Anterior cingulate cortex (tissue), 58 donors: ENCODE measurements at places on chromosomes 16 and 17.

- DNase-seq = no peak
Observed at GRCh38 chr17:74165797-74166365, 37.6 kb upstream of the RPL38 start.

- no peak for DNase-seq
Observed at GRCh38 chr17:18182110-18182977, 1.3 kb upstream of the ALKBH5 start.

DNA sequence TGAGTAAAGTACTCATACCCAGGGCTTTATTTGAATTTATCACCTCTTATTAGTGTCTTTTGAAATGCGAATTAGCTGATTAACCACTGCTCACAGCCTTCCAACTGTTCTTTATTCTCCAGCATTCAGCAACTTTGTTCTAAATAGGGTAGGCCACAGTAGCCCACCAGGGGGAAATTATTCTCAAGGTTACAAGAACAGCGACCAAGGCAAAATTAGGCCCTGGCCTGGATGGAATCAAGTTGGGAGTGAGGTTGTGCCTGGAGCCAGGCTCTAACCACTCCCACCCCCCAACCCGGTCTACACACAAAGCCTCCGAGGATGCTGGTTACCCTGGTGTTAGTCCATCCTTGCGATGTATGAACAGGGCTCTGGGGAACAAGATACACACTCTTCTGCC lies 245.5 kb downstream of the STX8 start:
- DNase-seq = peak; percentile 39

DNA sequence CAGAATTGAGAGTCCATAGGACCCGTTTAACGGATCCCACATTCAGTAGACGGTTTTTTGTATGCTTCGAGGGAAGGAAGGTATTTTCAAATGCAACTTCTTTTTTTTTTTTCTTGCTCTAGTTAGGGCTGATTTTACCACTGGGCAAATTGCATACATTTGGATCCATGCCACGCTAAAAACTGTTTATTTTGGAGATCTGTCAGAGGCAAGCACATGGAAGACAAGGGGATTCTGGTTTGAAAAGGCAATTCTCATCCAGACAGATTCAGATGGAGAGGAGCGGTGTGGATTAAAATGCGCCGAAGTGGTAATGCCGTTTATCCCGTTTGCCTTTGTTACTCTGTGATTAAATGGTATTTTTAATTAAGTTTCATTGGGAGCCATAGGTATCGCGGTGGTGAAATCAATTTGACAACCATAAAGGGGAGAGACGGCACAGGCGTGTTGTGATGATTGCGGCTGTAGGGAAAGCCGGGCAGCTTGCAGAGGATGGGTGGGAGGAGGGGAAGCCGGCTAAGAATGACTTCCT lies 170.4 kb downstream of the IRX3 start:
- no peak for DNase-seq

GRCh38 chr16:68083861-68084503 lies 1.2 kb upstream of the NFATC3 start:
- no peak for DNase-seq

DNA sequence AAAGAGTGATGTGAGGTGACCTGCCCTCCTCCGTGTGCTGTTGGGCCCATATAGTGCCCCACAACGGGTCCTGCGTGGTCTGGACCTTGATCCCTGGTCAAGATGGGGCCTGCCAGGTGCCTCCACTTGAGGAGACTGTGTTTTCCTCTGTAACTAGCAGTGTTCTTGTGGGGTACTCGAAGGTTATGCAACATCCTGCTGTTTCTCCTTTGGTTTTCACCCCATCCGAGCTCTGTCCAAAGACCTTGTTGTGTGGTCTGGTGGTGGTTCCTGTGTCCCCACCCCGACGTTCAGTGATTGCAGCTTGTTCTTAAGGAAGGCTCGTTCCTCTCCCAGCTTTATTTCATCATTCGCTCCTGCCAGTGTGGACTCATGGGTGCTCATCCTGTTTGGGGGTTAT lies 38.7 kb upstream of the ZNF750 start:
- DNase-seq = no peak

DNA sequence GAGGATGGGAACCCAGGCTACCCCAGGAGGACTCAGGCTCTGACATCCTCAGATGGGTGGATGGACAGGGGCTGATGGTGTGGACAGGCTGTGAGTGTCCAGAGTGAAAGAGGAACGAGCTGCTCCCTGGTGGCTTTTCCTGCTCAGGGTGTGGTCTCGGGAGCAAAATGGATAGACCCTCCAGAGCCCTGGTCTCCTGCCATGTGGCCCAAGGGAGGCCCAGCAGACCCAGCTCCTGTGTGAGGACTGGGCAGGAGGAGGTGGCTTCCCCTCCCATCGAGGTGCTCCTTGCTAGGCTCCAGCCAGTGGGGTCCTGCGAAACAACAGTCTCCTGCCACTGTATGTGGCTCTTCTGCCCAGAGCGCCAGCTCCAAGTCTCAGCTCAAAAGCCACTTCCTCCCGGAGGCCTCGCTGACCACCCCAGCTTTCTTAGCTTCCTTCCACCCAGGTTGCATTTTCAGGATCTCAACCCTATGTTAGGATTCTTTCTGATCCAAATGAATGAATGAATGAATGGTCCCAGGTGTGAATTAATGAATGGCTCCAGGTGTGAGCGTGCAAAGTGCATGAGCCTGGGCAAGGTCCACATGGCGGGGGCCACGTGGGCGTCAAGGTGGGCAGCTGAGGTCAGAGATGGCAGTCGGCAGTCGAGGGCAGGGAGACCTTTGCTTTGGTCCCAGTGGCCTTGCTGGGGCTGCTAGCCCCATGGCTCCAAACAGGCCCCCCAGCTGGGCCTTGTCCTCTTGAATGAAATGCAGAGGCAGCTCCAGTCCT lies 120.3 kb upstream of the CIBAR2 start:
- DNase-seq = no peak

DNA sequence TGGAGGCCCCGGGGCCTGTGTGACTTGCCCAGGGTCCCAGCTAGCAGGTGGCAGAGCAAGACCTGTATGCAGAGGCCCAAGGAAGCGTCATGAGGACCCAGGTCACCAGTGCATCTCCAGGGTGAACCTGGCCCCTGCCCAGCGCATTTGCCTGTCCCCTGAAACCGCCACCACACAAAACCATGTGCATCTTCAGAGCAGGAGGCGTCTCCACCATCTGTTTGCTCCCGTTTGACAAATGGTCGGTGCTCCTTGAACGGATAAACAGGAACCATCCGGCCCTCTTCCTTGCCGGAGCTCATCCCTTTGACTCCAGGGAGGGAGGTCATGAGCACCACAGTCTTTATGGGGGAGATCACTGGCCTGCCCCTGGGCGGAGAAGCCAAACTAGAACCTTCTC lies 62.5 kb downstream of the JPH3 start:
- no peak for DNase-seq

DNA sequence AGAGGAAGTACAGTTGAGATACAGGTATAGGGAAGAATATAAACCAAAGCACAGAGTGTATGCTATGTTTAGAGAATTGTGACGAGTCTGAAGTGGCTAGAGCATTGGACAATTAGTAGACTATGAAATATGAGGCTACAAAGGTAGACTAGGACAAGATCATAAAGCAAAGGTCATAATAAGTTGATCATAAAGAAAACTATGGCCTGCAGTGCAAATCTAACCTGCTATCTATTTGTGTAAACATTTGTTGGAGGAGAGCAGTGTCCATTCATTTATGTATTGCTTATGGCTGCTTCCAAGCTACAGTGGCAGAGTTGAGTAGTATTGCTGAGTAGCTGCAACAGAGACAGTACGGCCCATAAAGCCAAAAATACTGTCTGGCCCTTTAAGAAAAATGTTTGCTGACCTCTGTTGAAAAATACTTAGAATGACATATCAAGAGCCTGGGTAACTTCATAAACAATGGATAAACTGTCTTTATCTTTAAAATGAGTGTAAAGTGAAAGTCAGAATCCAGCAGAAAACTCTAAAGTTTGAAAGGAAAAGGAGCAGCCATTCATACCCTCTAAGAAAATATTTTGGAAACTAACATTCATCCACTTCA lies 14.5 kb upstream of the OR1E2 start:
- no peak for DNase-seq

- no peak for DNase-seq
Observed at GRCh38 chr16:24027466-24027865, 191.7 kb downstream of the PRKCB start.

DNA sequence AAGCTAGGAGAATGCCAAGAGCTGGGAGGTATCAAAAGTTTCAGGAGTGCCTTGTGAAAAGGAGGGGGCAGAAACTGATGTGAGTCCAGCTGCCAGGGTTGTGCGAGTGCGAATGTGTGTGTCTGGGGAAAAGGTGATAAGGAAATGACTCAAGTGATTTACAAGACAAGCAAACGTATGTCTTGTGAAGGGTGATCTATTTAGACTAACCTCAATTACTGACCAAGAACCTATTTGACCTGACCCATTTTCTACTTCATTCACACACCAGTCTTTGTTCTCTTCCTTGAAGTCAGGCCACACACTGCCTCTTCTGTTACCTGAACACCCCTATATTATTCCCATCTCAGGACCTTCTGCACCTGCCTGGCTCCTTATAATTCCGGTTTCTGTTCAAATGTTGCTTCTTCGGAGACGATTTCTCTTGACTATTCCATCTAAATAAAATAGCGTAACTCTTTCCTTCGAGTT lies 1.0 kb downstream of the GDE1 start:
- DNase-seq = no peak

DNA sequence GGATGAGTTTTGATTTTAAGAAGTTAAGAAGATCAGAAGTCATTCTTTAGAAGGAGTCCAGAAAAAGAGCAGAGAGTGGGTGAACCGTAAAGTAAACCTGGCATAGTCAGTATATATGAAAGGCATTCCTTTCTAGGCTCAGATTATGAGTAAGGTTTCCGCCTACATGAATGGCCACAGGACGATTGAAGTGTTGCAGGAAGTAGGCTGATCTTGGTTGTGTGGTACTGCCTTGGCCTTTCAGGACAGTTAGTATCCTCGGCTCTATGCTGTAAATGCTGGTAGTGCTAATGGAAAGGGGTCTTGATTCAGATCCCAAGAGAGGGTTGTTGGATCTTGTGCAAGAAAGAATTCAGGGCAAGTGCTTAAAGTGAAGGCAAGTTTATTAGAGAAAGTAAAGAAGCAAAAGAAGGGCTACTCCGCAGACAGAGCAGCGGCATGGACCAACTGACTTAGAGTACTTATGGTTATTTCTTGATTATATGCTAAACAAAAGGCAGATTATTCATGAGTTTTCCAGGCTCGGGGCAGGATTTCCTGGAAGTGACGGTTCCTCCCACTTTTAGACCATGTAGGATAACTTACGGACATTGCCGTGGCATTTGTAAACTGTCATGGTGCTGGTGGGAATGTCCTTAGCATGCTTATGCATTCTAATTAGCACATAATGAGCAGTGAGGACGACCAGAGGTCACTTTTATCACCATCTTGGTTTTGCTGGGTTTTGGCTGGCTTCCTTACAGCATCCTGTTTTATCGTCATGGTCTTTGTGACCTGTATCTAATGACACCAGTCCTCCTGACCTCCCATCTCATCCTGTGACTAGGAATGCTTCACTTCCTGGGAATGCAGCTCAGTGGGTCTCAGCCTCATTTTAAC lies 164.8 kb downstream of the SNX29 start:
- no peak for DNase-seq

DNA sequence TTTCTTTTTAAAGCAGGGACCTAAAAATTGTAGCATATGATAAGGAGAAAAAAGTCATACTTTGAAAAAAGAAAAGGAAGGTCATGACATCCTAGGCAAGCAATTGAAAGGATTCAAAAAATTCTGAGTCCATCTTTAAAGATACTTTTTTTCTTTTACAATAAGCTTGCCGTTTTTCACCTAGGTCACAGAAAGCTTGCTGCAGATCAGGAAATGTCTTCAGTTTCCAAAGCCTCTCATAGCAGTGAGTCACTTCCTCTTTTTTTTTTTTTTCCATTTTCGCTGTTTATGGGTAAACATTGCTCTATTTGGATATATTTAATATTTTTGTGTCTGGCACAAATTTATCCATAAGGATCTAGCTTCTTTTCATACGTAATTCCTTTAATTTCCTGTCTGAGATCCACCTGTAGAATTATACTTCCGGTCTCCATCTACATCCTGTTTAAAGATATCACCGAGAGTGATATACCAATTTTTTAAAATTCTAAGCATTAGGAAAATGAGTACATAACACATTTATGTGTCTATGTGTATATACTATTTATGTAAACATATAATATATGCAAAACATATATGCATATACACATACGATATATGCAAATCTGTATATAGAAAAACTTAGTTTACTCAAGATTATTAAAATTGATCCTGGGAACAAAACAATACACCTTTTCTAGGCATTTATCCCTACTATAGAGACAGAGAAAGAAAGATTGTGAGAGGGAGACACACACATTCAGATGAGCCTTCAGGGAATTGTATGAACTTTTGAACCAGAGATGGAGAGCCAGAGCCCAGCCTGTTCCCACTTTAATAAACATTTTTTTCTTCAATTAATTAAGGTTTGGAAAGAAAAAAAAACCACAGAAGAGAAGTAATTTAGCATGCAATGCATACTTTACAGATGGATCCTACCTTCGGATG lies 134.4 kb downstream of the SKAP1 start:
- no peak for DNase-seq

GRCh38 chr17:18185832-18186626 lies 2.4 kb downstream of the ALKBH5 start:
- no peak for DNase-seq

GRCh38 chr16:3716831-3717234 lies 491 bp downstream of the TRAP1 start:
- DNase-seq = no peak

DNA sequence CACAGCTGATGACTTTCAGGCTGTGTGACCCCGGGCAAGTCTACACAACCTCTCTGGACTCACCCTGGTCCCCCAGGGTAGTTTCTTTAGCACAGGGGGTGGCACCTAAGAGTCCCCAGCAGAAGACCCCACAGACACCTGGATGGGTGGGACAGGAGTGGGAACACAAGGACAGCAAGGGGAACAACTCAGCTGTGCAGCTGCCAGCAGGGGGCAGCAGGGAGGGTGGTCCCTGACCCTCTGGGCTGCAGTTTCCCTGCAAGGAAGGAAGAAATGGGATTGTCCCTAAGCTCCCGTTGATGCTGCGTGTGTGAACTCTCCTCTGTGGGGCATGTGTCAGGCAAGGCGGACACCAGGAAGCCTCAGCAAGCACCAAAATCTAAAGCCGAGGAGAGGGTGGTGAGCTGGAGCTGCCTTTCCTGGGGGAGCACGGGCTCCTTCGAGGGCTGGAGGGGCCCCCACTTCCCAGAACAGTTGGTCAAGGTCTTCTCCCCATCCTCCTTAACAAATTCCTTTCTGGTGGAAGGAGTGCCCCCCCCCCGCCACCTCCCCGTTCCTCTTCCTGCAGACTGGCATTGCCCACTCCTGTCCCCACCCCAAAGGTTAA lies 24.1 kb upstream of the CDH5 start:
- no peak for DNase-seq
